ENCODE measurements at places on chromosomes 4 and X.
A peak's percentile ranks its signal among the peaks of the same experiment; 100 is the strongest.

- DNase-seq: no peak
Observed at GRCh38 chr4:5858020-5858769, 34.7 kb downstream of the CRMP1 start.

- DNase-seq: no peak
Observed at GRCh38 chr4:154686838-154687237, 57.0 kb upstream of the LRAT start.

DNA sequence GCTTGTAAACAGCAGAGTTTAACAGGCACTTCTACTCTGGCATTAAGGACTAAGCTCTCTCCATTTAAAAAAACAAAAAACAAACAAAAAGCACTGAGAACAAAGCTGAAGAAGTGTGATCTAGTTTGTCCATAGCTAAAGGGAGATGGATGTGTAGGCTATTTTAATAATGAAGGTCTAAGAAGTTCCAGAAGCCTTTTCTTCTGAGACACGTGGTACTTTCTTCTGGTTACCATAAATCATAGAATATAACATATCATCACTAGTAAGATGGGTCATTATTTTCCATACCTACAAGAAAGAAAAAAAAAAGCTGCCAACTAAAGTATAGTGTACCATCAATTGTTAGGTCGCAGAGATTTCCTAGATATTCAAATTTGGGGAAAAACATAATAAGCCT is 722 bp upstream of the NBDY start:
- no peak for DNase-seq

DNA sequence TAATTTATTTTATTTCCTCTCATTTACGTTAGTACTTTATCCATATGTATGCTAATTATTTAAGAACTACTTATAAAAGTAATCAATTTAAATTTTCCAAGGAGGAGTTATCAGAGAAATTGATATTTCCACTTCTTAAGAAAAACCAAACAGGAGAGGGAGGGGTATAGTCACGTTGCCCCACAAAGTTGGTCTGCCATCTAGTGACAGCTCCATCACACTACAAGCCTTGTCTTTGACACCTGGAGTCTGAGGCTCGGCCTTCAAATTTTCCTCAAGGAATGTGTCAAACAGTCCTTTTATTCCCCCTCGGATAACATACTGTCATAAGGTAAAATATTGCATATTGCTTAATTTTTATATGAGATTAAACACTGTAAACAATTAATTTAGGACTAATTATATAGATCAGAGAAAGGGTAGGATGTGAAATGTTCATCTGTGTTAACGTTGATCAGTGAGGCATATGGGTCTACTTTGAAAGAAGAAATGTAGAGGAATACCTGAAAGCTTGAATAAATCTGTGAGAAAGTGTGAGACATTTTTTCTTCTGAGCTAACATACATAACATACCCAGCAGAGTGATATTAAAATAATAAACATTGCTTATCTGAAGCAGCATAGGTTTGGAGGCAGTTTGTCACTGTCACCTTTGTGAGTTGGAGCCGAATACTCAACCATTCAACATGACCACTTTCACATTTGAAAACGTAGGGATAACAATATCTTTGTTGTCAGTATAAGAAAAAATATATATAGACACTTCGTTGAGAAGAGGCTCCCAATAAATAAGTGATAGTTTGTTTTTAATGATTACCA is 114.4 kb downstream of the GLRA3 start:
- DNase-seq: no peak

DNA sequence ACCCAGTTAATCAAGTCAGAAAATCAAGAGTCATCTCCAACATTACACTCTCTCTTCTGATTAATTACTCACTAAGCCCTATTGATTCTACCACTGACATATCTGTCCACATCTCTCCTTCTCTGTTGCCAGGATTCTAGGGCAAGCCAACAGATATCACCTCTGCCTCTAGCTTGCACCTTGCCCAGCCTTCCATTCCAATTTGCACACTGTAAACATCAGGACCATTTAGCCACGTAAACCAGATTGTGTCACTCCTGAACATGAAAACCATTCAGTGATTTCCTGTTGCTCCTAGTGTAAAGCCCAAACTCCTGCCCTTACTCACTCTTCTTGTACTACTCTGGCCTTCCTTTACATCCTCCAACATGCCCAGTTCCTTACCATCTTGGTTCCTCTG is 68.0 kb upstream of the PLS3 start:
- DNase-seq: no peak

DNA sequence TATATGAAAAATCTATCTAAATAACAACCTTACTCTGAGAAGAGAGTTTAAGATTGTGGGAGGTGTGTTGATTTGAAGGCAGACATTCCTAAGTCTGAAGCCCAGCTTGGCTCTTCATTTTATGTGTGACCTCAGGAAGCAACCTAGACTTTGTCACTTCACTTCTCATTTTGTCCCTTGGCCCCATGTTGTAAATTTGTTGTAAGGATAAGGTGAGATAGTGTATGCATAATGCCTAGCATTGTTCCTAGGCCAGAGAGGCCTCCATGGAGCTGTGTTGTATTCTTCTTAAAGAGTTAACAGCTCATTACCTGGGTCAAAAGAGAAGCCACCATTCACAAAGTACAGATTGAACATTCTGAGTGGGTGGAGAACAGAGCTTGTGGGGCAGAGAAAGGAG is 1084.4 kb upstream of the SLIT2 start:
- DNase-seq: no peak

GRCh38 chr4:22045051-22045630 is 96.6 kb upstream of the KCNIP4 start:
- no peak for DNase-seq

- DNase-seq: no peak
Observed at GRCh38 chrX:11531226-11531625, 134.5 kb downstream of the ARHGAP6 start.

- DNase-seq: no peak
Observed at GRCh38 chrX:45745479-45745878, 544.8 kb upstream of the DIPK2B start.

DNA sequence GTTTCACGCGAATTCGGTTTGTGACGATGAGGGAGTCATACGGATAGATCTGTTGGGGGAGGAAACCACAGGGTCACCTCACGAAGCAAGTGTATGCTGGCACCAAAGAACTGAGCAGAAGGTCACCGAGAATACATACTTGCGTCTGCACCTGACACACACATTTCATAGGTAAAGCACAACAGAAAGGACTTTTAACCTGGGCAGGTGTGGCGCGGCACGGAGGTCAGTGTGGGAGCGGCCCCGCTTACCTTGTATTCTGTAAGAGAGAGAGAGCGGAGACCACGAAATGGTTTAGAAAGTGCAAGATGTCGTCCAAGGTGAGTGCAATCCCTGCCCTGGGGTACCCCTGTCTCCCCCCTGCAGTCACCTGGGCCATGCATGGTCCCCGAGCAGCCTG is 43.6 kb upstream of the AFAP1 start:
- no peak for DNase-seq

GRCh38 chrX:85906399-85906798 is 141.0 kb downstream of the CHM start:
- no peak for DNase-seq

- DNase-seq: peak; percentile 15
Observed at GRCh38 chrX:50579955-50580354, 109.3 kb upstream of the DGKK start.

DNA sequence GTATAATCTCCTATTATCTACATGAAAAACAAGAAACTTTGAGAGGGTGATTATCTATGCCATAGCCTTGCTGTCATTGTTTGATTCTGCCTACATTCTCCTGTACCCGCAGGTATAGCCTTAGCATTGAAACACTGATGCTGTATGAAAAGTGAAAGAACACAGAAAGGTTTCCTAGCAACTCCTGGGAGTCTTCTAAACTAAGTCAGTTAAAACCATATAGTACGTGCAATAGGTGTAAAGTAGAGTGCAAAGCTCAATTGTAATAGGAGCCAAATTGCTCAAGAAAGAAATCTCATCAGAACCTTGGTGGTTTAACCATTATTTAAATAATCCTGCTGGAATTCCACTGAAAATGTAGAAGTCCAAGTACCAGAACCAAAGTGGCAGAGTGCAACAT is 489.7 kb downstream of the PCDH10 start:
- no peak for DNase-seq

GRCh38 chr4:103111598-103111997 is 12.0 kb upstream of the BDH2 start:
- DNase-seq: no peak

DNA sequence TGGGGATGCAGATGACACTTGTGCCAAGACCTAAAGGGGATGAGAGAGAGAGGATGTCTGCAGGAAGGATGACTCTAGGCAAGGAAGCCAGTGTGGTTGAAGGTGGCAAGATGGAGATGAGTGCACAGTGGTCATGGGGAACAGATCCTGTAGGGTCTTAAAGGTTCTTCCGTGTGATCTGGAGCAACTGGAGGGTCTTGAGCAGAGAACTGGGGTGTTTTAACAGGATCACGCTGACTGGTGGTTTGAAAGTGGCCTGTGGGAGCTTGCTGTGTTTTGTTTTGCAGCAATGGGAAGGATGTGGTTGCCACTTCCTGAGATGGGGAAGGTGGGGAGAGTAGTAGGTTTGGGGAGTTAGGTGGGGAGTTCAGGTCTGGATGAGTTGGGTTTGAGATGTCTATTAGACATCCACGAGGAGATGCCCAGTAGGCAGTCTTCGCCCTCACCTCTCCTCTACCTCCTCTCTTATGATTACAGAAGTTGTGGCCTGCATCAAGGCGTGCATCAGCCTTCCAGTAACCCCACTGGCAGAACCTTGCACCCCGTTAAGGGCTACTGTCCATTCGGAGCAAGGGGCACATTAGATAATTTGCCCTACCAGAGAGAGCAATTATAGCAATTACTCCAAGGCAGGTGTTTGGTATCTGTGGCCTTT is 1.4 kb upstream of the STBD1 start:
- no peak for DNase-seq

DNA sequence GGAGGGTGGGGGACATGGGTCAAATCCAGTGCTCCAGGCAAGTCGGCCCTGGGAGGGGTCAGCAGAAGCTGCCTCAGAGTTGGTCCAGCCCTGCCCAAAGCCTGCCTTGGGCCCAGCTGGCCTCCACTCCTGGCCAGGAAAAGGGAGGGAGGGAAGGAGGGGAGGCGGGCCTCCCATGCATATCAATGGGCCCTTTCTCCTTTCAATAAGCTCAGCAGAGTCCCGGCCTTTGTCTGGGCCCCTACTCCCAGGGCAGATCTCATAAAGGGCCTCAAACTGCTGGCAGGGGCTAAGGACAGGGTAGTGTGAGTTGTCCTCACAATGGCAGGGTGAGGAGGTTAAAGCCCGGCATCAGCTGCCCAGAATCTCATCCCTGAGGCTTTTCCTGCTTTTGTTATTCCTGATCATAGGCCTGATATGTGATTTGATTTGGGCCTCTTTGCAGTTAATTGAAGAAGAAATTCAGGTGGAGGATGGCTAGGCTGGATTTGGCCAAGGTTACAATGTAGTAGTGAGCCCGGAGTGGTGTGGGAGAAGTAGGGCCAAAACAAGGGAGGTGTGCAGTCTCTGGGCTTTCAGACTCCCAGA is 121.1 kb upstream of the ATP6AP2 start:
- DNase-seq: no peak

DNA sequence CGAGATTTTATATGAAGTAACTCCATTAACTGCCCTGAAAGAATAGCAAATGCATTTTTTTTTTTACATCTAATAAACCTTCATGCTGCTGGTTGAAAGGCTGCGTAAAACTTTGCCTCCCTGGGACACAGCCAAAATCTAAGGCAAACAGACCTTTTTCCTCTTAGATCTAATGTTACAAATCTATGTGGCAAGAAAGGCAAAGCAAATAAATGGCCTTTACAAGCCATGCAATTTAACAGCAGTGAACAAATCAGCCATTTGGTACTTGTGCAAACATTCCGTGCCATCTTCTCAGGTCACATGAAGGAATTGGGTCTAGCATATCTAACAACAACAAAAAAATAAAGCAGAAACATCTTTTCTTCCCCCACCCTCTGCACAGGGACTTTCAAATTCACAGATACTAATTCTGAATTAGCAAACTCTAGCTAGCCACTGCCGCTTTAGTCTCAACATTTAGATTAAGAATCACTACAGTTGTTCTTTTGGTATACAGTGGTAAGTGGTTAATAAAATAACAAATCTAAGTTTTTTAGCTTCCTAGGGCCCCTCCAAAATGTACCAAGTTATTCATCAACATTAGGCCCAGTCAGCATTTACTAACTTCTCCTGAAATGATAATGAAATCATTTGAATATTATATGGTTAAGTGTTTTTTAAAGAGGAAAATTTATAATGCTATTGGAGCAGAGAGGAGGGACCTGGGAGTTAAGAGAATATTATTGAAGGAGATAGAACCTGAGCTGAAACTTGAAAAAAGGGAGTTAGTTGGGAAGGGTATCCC is 593.8 kb downstream of the SMARCA1 start:
- no peak for DNase-seq

- DNase-seq: no peak
Observed at GRCh38 chr4:119493419-119493818, 135.2 kb downstream of the PDE5A start.

DNA sequence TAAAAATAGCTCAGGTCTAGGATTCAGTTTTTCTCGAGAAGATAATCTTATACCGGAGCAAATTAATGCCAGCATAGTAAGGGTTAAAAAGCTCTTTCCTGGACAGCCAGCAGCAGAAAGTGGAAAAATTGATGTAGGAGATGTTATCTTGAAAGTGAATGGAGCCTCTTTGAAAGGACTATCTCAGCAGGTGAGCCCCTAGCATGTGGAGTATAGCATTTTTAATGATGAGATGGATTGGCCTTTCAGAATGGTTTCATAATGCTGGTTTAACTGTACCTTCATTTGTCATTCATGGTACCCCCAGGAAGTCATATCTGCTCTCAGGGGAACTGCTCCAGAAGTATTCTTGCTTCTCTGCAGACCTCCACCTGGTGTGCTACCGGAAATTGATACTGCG is 79.4 kb downstream of the SLC10A6 start:
- no peak for DNase-seq

GRCh38 chrX:37905436-37906147 is 58.2 kb upstream of the DYNLT3 start:
- no peak for DNase-seq

DNA sequence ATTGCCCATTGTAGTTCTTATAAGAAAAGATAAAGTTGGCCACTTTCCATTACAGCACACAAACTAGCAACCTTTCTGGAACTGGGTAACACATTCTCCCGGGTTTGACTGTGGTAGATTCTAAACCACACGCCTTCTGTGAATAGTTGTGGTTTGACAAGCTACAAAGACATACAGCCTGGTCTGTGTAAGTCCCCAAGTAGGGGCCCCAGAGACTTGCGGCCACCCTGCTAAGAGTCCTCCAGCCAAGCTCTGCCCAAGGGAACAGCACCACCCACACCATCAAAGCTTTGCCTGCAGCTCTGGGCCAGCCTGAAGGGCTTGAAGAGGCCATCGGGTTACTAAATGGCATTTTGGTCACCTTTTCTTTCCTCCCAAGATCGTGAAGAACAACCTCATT is 203.4 kb downstream of the MAML3 start:
- DNase-seq: peak; percentile 6
